ENCODE measurements at places on chromosomes 5 and 9.

DNA sequence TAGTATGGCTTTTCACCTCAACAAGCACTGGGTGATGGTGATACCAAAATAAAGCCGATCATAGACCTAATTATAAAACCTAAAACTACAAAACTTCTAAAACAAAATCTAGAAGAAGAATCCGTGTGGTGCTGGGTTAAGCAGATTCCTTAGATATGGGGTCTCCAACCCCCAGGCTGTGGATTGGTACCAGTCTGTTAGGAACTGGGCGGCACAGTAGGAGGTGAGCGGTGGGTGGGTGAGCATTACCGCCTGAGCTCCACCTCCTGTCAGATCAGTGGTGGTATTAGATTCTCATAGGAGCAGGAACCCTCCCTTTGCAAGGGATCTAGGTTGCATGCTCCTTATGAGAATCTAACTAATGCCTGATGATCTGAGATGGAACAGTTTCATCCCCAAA is 33.2 kb downstream of the MRPS27 start:
- no peak for DNase-seq

DNA sequence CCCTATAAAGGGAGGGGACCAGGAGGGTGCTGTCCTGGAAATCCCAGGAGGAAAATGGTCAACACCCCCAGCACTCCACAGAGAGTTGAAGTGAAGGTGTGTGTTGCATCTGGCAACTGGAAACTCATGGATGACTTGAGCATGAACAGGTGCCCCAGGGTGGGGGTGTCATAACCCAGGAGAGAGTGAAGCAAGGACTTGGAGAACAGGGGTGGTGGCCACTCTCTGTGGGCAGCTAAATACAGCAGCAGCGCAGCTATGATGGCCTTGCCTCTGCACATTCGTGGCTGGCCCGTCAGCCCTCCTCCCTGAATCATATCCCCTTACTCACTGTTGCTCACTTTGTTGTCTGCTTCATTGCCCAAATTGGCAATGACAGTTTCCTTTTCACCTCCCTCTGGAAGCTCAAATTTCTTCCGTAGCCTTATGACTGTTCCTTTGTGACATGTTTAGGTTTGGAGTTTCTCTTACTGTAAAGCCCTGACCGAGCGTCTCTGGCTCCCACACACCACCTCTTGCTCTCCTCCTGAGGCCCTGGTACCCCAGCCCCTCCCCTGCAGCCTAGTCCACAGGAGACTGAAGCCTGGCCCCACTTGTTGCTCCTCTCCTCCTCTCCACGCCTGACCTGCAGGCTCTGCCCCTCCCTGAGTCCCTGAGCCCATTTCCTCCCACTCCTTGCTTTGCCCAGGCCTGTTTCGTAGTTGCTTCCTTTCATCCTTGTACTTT is 185.8 kb downstream of the CD180 start:
- DNase-seq: peak; percentile 22

DNA sequence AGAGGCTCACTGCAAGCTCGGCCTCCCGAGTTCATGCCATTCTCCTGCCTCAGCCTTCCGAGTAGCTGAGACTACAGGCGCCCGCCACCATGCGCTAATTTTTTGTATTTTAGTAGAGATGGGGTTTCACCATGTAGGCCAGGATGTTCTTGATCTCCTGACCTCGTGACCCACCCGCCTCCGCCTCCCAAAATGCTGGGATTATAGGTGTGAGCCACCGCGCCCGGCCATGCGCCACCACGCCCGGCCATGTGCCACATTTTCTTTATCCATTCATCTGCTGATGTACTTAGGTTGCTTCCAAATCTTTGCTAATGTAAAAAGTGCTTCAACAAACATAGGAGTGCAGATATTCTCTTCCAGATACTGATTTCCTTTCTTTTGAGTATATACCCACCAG is 408.6 kb downstream of the CAAP1 start:
- DNase-seq: no peak

DNA sequence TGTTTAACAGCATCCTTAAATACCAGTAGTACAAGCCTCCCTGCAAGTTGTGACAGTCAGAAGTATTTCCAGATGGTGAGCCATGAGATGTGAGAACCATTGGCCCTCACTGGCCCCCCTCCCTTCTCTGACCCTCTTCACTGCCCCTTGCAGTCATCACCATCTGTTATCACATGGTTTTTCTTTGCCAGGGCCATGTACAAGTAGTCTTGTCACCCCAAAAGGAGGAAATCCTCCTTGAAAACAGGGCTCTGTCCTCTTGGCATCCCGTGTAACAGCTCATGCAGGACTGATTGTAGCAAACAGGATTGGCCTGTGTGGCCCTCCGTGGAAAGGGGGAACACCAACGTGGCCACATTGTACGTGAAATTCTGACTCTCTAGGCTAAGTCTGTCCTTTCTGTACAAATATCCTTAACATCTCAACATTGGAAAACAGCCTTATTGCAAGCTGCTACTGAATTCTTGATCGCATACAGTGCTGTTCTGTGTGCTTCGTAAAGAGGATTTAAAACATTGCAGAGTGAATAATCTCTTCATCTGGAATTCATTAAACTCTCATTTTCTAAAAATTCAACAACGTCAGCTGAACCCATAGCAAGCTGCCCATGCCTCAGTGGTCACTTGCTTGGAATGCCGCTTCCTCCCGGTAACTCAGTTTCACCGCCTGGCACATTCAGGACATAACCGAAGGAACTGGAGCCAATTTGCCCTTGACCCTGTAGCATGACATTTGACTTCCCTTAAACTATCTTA is 171.7 kb downstream of the ATPSCKMT start:
- no peak for DNase-seq

DNA sequence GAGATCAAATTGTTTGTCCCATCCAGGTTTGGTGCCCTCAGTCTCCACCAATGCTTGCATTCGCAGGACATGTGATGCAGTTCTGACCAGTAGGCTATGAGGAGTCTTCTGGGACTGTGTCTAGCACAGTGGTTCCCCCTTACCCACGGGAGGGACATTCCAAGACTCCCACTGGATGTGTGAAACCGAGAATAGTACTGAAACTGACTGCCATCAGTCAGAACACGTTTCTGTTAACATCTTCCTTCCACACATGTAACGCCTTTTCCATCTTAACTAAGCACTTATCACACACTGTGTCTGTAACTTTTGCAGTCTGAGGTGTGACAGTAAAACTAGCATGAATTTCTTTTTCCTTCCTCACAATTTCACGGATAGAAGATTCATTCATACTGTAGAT is 74.7 kb downstream of the PTTG1 start:
- no peak for DNase-seq

- DNase-seq: no peak
Observed at GRCh38 chr9:17927616-17928015, 348.8 kb downstream of the SH3GL2 start.

GRCh38 chr9:123727332-123727731 is 202.6 kb downstream of the DENND1A start:
- no peak for DNase-seq

DNA sequence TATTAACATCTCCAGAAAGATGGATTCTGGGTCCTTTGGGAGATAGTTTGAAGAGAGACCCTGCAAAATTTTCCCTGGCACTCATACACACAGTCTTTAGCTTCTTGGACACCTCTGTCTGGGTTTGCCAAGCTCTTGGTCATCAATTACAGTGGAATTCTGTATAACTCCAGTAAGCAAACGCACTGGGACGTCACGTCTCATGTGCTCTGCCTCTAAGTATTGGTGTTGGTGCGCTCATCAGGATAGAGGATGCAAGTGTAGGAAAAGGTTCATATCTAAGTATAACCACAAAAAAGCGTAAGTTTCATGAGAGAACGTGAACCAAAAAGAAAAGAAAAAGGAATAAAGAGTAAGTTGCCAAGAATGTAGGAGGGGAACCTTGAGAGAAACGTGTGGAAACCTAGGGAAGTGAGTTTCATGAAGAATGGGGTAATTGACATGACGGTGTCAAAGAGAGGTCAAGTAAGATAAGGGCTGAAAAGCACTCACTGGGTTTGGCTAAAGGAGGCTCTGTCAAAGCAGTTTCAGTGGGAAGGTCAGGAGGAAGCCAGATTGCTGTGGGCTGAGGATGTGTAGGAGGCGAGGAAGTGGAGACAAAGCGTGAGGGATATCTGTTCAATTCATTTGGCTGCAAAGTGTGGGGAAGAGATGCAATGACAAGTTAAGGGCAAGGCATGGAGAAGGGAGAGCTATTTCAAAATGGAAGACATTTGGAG is 92.7 kb downstream of the RAD23B start:
- DNase-seq: no peak

DNA sequence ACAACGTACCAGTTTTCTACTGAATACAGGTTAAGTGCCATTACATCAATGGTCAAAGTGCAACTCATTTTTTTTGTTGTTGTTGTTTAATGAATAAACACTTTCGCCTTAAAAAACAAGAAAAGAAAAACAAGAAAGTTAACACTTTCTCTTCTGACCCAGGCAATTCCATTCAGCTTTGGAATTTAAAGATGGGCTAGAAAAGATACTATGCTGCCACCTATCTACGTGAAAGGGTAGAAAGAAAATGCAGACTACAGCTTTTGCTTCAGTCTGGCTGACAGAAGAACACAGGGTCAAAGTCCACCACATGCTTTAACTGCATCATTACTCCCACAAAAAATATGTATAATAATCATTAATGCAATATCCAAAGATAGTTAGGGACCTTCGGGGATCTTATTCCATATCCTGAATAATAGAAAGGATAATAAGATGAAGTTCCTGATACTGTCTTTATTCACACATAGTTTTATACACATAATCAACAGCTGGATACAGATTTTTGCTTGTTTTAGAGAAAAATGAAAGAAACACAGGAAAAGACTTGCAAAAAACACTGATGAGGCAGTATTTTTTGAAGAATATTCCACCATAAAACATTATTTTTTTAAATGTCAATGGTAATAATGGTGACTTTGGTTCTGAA is 40.4 kb downstream of the ZDHHC21 start:
- DNase-seq: no peak

- no peak for DNase-seq
Observed at GRCh38 chr5:10838038-10838437, 77.0 kb upstream of the DAP start.

DNA sequence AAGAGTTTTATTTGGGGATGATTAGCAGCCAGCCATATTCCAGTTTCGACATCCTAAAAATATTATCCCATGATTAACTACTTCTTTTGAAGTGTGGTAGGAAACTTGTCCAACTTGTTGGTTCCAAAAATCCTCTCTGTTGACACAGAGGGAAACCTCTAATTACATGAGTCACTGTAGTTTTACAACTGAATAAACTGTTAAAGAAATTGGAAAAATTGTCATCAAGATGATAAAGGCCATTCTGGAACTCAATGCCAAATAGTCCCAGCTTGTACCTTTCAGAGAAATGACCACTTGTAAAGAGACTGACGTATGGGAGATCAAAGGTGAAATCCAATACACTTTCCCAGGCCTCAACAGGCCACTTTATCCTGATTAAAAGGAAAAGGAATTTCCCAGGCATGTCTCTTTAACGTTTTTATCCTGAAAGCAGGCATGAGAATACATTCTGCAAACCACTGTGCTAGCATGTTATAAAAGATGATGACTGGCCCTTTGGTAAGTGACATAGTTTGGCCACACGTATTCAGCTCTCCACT is 261.6 kb downstream of the GLIS3 start:
- DNase-seq: no peak

DNA sequence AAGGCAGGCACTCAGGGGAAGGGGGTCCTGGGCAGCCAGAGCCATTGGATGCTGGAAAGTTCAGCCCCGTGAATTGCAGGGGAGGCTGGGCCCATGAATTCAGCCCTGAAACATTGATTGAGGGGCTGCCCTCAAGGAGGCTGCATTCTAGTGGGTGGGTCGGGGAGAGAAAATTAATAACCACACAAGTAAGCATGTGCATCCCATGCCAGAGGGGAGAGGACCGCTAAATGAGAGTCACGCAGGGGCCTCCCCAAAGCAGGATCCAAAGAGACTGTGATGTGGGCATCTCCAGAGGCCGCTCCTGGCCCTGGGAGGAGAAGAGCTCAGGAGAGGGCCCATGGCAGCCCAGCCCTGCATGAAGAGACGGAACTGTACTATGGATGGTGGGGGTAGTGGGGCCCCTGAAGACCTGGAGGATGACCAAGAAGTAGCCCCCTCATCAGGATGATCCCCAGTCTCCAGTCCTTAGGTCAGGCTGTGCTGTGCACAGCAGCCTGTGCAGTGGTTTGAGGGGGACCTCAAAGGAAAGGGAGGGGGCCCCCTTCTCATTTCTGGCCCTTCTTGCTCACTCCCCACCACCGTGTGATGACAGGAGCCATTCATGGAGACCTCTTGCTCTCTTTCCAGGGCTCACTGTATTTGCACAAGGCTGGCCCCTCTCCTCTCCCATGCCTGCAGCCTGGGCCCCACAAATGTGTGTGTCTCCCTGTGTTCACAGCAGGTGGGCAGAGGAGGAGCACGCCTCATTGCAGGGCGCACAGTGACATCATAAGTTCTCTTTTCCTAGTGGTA is 233.6 kb upstream of the IRX1 start:
- DNase-seq: no peak

- DNase-seq: no peak
Observed at GRCh38 chr9:126793686-126794417, 11.0 kb upstream of the ZBTB43 start.

DNA sequence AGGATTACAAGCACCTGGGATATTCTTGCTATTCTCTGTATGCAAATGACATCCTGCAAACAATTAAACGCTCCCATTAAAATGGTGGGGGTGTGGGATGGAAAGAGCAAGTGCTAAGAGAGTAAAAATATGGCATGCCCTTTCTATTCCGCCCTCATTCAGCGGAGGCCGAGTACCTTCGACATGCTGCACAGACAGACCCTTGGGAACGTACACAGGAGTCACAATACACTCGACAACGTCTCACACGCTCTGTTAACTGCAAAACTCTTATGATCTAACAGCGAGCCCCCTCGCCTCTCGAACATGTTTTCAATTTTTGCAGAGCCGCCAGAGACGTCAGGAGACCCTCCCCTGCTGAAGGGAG is 322.2 kb downstream of the CEMIP2 start:
- DNase-seq: no peak

DNA sequence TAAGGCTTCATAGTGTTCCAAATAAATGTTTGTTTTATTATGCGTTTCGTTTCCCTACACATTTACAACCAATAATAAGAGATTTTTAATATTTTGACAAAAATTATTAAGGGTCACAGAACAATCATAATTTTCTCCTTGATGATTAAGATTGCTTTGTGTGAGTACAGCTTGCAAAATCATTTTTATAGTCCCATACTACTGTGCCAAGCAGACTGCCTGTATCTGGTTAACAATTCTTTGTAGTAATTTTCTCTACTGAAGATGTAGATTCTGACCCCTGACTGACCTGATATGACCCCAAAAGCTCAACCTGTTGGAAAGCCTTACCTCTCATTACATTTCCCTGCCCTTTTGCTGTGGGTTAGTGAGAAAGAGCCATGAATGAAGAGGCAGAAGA is 311.9 kb upstream of the PIK3R1 start:
- DNase-seq: no peak

GRCh38 chr5:177306674-177307543 is 3.3 kb downstream of the PRELID1 start:
- DNase-seq: peak; percentile 69

DNA sequence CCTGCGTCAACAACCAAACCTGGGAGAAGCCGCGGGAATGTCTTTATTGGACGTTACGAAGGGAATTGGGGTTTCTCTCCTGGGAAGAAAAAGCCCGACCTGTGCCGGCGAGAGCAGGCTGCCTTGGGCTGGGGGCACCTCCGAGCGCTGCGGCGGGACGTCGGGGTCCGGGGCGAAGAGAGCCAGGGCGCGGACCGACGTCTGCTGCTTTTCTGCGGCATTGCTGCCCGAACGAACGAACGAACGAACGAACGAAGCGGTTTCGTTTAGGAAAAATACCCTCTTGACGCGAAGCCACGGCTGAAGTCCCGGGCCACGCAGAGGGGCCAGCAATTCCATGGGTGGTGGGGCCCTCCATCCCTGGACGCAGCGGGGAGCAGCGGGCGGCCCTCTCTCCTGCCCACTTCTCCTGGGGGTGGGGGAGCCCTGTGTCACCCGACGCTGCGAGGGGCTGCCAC is 4.8 kb upstream of the PITX1 start:
- DNase-seq: peak; percentile 57
